MV-4-11 (cell line): ENCODE measurements at places on chromosomes 12 and 14.

GRCh38 chr14:28870033-28870564, 103.5 kb downstream of the FOXG1 start:
- DNase-seq: no peak

DNA sequence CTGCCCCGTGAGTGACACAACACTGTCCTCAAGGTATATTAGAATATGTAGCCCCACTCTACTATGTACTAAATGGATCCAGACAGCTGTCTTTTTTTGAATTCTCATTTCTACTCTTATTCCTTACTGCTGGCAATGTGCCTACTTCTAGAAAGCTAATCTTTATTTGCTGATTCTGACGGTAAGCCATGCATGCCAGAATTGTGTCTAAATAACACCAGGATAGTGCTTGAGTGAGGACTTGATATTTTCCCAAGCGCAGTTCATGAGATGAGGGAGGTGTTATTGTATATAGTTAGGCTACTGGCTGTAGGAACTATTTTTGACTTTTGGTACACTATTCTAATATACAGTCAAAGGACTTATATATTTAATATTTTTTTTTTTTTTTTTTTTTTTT, 316.2 kb upstream of the NAV3 start:
- no peak for DNase-seq

DNA sequence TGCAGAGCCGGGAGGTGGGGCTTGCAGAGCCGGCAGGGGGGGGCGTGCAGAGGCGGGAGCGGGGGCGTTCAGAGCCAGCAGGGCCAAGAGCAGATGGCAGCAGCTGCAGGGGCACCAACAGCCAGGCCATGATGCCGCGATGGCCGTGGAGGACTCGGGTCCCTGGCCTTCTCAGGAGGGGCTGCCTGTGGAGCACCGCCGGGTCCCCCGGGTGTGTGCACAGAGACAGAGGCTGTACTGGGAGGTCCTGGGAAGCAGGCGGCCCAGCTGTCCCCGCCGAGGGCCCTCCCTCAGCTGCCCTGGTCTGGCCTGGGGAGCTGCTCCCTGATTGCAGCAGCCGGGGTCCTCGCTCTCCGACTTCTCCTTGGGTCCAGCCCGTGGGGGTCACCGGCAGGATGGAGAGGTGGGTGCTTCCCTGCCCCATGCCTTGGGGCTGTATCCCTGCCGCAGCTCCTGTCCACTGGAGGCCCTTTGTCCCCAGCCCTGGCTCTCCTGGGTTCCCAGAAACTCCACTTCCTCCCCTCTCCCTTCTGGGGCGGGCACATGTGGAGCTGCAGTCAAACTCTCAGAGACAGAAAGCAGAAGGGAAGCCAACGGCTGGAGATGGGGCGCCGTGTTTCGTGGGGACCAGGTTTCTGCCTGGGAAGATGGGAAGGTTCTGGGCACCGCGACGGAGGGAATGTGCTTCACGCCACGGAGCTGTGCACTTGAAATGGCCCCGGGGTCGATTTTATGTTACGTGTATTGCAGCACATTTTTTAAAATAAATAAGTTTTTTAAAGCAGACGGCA, 75.8 kb upstream of the GALNT9 start:
- DNase-seq: no peak

- peak; percentile 2 for DNase-seq
Observed at GRCh38 chr12:51870504-51870903, 17.4 kb upstream of the ANKRD33 start.

DNA sequence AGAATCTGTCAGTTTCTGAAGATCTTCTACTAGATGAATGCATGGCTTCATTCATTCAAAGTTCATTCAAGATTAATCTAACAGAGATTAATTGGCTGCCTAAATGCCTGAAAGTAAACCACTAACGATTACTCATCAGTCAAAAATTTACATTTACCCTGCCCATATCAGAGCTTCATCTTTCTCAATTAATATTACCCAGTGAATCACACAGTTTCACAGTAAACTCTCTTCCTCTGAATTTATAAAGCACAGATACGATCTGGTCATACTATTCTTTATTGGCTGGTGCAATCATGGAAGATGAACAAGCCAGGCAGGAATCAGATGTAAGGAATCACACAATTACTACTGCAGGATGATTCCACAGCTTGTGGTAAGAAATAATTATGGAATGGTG, 377.7 kb downstream of the SLC16A7 start:
- DNase-seq: no peak

DNA sequence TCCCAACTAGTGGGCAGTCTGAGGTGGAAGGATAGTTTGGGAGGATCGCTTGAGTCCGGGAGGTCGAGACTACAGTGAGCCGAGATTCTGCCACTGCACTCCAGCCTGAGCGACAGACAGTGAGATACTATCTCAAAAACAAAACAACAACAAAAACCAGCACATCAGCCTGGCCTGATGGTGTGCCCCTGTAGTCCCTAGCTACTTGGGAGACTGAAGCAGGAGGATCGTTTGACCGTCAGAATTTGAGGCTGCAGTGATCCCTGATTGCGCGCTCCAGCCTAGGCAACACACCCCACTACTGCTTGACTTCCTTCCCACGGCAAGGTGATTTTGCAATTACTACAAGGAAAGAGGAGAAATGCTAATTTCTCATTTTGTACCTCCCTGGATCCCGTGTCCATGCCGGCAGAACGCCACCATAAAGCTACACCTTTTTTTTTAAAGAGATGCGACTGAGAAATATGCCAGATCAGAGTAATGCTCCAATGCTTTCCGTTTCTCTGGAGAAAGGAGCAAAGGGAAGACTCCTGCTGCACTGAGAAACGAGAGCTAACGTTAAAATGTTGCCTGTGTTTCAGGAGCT, 672 bp upstream of the SCFD1 start:
- DNase-seq: peak; percentile 36
